ENCODE measurements at places on chromosomes 6 and 20.

DNA sequence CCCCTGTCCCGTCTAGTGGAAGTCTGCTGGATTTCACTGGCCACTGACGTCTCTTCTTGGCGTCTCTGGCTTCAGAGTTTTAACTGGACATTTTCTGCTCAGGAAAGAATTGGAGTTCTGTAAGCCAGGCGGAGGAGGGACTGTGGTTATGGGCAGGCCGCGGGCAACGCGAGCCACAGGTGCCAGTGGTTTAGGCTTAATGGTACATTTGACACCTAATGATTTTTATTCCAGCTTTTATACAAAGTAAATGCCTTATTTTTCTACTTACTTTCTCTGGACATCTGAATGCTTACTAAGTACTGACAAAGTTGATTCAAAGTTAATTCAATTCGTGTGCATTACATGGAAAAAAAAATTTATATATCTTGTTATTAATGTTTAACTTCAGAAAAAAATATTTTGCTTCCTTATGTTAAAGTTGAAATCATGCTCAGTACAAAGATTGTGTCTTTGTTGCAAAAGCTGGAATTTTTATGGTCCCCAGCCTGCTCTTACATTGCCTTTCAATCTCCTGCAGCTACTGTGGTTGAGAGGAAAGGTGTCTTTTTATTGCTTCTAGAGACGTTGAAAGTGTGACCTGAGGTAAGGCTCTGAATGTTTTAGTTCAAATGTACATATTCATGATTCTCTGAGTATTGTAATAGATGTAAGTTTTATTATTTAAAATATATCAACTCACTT lies 231.0 kb downstream of the SMOC2 start:
- DNase-seq: no peak

- no peak for DNase-seq
These were observed 248.5 kb downstream of the BTBD3 start for GRCh38 chr20:12166053-12166717.

- DNase-seq: no peak
These were observed at the start of gene BPIFB3 for GRCh38 chr20:33053291-33054106. Gene BPIFB3, plus strand, starts transcription at chr20:33053903. Its CDS starts 1,533 bp downstream, at chr20:33055436.

DNA sequence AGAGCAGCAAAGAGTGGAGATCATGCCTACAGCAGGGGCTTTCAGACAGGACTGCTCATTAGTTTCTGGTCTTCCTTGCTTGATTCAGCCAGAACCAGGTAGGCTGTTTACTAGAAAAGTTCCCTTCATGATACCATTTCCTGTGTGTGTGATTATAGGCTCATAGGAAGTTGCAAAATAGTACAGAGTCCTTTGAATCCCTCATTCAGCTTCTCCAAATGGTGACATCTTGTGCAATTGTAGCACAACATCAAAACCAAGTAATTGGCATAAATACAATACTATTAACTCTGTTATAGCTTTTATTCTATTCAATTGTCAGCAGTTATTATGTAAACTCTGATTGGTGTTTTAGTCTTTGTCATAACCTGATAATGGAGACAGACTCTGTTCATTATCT lies 347.3 kb upstream of the CDH4 start:
- DNase-seq: no peak

GRCh38 chr20:54056762-54057639 lies 13.4 kb downstream of the BCAS1 start:
- no peak for DNase-seq

DNA sequence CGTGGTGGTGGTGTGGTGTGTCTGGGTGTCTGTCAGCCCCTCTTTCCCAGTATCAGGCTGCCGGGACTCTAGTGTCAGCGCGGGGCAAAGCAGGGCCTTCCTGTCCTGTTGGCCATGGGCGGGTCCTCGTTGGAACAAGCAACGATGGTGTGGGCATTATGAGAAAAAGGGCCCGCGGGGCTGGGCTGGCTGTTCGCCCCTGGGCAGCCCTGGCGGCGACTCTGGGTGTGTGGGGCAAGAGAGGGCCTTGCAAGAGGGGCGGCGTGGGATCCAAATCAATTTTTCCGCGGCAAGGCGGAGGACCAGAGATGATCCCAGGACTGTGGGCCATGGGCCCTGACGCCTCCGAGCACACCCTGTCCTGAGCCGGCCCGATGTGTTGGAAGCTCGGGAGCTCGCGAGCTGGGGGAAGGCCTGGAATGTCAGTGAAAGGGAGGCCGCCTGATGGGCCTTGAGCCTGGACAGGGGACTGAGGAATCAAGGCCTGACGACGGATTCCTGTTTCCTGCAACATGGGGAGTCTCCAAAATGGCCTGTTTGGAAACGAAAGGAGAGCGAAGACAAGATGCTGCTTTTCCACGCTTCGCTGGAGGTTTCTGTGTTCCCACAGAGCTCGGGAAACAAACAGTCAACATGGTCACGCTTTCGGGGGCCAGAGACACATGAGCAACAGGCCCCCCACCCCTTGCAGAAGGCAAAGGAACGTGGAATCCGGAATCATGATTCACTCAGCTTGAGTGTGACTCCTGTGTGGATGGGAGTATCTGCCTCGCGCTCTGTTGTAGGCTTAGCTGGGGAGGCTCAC lies 364.7 kb upstream of the DEFB115 start:
- no peak for DNase-seq

- DNase-seq: no peak
These were observed 257.8 kb downstream of the GMPR start for GRCh38 chr6:16496210-16496609.

DNA sequence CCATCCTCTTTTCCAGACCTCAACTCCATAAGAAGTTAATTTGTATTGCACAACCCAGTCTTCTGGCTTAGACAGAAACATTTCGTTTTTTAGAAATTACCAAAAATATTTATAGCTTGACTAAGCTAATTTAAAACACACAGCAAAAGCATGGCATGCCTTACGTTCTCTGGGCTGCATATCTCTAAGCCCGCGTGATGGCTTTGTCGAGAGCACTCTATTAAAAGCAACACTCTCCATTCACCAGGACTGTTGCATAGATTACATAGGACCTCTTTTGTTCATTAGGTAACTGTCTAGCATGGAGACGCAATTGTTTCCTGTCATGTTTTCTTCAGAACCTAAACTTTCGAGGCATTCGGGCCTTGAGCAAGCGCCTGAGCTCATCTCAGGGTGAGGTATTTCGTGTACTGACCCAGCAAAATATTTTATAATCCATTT lies 104.5 kb downstream of the IBTK start:
- DNase-seq: no peak

DNA sequence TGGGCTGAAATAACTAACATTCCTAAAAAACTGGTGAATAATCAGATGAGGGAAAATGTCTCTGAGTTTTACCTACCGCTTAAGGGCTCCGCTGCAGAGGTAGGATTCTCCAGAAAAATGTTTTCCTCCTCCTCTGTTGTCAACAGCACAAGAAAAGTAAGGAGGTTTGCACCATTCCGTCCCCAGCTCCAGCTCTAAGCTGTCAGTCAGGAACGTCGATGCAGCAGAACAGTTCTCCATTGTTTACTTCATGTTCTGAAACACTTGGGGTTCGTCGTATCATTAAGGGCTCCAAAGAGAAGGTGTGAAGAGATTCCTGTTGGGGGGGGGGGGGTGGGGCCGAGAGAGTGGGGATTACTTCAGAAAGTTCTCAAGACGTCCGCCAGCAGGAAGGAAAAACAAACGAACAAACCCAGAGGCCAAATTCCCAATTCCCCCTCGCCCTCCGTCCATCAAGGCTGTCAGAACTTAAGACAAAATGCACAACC lies 734 bp downstream of the MMS22L start:
- no peak for DNase-seq

- no peak for DNase-seq
These were observed 1.0 kb downstream of the GMEB2 start for GRCh38 chr20:63625771-63626423.

DNA sequence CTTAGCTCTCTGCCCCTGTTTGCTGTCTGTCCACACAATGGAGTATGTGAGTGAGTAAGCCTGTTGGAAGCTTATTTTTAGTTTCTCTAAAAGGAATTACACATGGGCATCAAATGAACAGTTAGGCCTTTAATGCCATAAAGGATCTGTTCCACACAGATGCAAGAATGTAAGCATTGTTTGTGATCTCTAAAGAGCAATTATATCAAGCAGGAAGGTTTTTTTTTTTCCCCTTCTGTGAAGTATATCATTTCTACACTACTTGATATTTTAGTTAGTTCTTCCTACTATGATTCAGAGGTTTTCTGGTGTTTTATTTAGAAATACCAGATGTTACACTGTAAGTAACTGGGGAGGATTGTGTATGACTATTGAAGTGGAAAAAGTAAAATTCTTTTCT lies 627.5 kb downstream of the COL12A1 start:
- DNase-seq: no peak

Data from progenitor cell of endocrine pancreas (in vitro differentiated cells).